NCI-H510A treated with DMSO at 0.1 percent for 48 hours (cell line): ENCODE measurements at places on chromosomes 11 and 22.

- no peak for DNase-seq
Measured at GRCh38 chr22:31612891-31613285, 49.1 kb downstream of the PISD start.

DNA sequence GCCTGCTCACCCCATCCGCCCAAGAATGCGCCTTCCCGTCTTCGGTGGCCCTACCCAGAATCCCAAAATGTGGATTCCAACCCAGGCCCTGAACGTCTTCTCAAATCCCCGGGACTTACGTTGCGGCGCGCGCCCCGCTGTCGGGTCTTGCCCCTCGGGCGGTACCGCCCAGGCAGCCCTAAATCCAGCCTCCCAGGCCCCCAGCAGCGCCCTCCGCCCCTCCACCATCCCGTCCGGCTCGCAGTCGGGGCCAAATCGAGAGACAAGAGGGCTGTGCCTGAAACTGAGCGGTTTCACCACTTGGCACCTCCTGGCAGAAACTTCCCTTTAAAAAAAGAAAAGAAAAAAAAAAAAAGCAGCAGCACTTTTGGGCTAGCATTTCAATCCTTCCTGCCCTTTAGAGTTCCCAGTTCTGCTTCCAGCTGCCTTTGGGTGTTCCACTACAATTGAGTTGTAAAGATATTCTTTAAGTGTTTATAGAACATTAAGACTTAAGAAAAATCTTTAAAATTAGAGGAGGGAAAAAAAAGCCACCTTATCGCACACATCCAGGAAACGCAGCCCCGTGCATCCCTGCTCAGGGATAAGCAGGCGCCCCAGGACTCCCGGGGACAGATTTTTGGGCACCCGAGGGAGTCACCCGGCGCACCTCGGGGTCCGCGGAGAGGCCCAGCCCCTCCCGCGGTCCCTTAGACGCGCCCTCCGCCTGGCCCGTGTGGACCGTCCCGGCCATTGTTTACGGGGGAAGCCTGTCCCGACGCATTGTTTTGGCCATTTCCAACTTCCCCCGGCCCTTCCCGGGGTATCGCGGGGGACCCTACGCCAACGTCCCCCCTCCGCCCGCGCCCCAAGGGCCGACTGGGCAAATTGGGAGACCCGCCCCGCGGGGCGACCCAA lies 57.6 kb downstream of the KCNJ4 start:
- no peak for DNase-seq

- DNase-seq: no peak
Measured at GRCh38 chr11:76008474-76008873, 193.5 kb downstream of the UVRAG start.

DNA sequence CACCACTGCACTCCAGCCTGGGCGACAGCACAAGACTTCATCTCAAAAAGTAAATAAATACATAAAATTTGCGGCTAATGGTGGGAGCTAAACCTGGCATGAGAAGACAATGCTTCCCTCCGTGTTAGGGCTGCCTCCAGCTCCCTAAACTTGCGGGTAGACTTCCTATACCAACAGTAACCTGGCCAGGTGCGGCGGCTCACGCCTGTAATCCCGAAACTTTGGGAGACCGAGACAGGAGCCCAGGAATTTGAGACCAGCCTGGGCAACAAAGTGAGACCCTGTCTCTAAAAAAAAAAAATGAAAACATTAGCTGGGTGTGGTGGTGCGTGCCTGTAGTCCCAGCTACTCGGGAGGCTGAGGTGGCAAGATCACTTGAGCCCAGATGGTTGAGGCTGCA lies 25.3 kb downstream of the SLC25A18 start:
- DNase-seq: no peak

DNA sequence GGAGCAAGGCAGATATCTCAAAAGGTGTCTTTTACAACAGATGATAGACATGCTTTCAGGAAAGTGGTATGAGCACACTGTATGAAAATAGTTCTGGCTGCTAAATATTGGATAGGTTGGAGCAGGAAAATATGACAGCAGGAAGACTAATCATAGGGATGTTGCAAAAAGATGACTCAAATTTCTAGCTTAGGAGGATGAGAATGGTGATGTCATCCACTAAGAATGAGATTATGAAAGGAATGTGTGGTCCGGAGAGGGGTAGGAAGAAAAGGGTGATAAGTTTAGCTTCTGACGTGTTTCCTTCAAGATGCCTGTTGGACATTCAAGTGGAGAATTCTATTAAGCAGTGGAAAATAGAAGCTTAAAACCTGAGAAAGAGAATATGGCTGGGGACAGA lies 46.4 kb downstream of the RCN1 start:
- DNase-seq: no peak

- no peak for DNase-seq
Measured at GRCh38 chr11:45182902-45183301, 36.5 kb downstream of the PRDM11 start.

GRCh38 chr11:762421-763072 lies 14.7 kb downstream of the GATD1 start:
- DNase-seq: peak; percentile 10

- no peak for DNase-seq
Measured at GRCh38 chr11:125335106-125335505, 161.0 kb downstream of the FEZ1 start.

- no peak for DNase-seq
Measured at GRCh38 chr11:92057849-92058442, 166.7 kb upstream of the FAT3 start.

DNA sequence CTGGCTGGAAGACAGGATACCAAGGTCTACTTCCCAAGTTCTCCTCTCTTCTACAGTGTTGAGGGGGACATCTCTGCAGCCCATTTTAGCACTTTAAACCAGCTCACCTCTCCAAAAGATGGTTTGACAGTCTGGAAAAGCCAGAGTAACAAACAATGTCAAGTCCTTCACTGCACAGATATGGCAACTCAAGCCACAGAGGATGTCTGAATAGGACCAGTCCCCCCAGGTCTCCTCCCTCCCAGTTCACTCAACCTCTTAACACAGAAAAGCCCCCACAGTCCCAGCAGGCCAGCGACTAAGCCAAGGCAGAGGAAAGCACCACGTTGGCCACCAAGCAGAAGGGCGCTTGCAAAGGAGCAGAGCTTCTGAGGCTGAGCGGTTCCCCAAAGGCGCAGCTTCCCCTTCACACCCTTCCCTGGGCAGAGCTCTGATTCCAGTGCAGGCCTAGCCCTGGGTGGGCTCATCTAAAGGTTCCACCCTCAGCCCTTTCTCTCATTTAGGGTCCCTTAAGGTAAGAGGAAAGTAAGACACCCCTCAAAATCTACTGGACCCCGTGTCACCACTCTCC lies 62.7 kb downstream of the PAK1 start:
- no peak for DNase-seq

DNA sequence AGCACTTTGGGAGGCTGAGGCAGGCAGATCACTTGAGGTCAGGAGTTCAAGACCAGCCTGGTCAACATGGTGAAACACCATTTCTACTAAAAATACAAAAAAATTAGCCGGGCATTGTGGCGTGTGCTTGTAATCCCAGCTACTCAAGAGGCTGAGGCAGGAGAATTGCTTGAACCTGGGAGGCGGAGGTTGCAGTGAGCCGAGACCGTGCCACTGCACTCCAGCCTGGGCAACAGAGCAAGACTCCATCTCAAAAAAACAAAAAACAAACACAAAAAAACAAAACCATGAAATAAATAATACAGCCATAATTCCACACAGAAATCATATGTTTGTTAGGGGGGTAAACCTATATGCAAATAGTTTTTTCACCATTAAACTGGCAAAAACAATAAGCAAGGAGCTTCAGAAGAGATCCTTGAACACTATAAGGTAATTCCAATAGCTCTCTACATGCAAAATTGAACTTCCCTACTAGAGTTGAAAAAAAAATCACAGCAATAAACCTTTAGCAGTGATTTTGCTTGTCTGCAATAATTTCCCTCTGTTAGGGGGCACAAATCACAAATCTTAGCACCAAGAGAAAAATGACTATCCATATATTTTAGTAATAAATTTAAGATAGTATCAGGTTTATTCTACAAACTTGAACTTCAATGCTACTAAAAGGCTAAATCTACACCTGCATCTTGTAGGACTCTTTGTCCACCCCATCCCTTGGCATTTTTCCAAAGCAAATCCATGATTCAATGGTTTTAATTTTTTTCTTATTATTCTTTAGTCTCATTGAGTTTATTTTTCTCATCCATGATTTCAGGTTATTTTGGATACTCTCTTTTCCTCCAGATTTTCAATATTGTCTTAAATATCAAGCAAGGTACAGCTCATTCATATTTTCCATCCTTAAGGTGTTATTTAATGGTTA lies 3.9 kb downstream of the CSTF3 start:
- DNase-seq: no peak

- no peak for DNase-seq
Measured at GRCh38 chr11:135075740-135076139, 663.7 kb upstream of the B3GAT1 start.

DNA sequence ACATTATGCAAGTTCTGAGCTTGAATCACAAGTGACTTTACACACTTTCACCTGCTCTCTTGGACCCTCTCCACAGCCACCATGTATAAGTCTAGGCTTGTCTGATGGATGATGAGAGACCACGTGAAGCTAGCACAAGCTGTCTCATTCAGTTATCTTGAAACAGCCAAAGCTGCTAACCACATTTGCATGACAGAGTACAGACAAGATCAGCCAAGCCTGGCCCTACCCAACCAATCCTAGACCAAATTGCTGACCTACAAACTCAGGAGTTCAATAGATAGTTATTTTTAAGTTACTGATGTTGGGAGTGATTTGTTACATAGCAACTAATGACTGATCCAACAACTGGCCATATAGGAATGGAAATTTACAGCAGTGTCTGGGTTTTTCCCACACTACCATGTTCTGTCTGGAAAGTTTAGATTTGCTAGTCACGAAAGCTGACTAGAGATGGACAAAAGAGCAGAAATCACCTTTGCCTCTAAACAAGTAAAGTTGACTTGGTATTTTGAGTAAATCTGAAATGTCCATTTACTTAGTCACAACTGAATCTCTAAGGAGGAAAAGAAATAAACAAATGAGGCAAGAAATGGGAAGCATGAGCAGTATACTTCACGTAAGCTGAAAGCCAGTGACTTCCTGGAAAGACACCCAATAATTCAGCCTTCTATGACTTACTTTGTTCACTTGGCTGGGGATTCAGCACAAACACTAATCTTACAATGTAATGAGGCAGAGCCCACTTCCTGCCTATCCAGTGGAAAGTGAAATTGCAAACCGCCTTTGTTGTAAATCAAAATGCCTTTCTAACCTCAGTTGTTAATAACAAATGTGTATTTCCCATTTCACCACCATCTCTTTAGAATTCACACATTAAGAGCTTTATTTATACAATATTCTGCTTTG lies 101.7 kb downstream of the FAM181B start:
- no peak for DNase-seq

DNA sequence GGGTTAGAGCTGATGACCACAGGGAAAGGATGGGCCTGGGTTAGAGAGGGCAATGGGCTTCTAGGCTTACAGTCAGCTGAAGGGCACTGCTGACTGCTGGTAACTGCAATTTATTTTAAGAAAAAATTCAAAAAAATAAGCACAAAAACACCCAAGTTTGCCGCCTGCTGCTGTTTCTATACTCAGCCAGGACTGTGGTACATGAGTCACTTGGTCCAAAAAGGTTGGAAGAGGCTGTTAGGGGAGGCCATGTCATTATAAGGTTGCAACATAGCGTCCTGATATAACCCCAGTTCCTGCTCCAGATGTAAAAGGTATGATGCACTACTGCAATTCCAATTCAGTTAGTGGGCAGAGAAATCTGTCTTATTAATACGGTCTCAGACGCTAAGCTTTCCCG lies 98.9 kb downstream of the ETS1 start:
- no peak for DNase-seq

DNA sequence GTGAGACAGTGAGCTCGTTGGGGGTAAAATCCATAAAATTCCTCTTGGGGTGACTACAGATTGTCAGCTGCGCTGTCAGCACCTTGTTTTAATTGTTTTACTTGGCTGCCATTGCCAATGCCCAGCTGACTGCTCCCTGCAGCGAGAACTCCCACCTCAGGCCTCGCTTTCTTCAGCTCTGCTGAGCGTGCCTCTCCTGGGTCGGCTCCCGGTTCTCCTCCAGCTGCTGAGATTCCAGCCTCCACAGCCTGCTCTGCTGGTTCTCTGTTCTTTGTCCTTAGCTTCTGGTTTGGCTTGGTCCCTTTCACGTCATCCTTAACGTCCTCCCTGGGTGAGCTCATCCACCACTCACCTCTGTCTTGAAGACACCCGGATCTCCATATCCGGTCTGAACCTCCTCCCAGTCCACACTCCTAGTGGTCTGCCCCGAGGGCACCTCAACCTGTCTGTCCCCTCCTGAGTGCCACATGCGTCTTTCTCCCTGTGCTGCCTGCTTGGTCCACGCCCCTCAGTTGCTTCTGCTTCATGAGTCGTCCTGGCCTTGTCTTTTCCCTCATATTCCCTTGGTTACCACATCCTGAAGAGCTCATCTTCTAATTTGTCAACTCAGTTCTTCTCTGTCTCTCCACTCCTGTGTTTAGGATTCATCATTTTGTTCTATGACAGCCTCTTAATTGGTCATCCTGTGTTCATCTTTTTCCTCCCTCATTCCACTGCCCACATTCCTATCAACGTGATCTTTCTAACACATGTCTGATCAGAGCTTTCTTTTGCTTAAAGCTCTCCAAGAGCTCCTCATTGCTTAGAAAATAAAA lies 35.6 kb downstream of the BMAL1 start:
- DNase-seq: no peak

DNA sequence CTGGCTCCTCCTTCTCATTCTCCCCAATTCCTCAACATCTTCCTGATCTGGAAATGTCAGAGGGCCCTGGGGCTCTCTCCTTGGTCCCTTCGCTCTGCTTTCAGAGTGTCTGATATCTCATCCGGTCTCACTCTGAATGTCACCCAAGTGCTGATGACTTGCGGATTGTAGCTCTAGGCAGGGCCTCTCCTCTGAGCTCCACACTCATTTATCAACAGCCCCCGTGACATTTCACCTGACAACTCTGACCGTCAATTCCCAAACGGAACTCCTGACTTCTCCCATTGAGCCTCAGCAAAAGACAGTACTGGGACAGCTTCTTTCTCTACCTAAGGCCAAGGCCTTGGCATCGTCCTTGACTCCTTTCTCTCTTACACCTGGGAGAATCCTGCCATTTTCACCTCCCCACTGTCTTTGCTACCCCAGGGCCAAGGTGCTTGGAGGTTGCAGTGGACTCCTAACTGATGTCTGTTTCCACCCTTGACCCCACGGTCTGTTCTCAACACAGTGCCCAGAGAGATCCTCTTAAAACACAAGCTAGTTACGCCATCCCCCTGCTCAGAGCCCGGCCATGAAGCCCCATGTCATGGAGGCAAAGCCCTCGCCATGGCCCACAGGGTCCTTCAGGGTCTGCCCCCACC lies 57.5 kb upstream of the THY1 start:
- no peak for DNase-seq

GRCh38 chr11:92859156-92859690 lies 110.2 kb upstream of the MTNR1B start:
- DNase-seq: no peak

DNA sequence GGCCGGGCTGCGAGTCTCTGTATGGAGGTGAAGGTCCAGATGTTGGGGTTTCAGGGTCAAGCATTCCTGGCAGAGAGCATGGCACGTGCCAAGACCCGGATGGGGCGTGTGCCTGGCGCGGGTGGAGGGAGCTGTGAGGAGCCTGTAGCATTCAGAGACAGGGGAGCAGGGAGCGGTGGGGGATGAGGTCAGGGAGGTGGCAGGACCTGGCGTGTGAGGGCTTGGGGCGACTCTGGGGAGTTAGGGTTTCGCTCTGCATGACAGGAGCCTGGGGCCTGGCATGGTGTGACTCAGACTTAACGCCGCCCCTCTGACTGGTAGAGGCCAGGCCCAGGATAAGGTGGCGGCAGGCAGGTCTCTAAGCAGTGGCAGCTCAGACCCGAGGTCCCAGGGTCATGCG lies 103.0 kb downstream of the KCNQ1 start:
- DNase-seq: no peak

GRCh38 chr11:64245401-64245796 lies 1.3 kb downstream of the PPP1R14B start:
- no peak for DNase-seq

GRCh38 chr22:41280065-41280464 lies 5.9 kb downstream of the RANGAP1 start:
- DNase-seq: no peak
